ENCODE measurements at places on chromosomes 7 and 10.

DNA sequence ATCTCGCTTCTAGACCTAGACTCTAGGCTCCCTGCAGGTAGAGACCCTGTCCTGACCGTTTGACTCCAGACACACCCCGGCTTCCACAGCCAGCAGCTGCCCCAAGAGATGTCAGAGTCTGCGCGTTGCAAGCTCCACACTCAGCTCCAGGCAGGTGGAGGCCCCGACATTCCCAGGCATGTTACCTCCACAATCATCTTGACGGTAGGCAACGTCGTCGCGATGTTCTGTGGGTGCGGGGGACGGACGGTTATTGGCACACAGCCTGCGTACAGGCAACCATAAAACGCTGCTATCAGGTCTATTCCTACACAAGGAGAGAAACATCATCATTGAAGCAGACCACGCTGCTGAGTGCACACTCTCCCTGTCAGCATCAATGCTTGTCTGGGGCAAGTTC lies 213.2 kb downstream of the ZMYND11 start:
- no peak for DNase-seq

GRCh38 chr7:115676707-115677106 lies 353.9 kb downstream of the TFEC start:
- no peak for DNase-seq

- no peak for DNase-seq
These were observed 52.4 kb upstream of the RHEB start for GRCh38 chr7:151572136-151572535.

GRCh38 chr7:69982197-69982596 lies 383.9 kb downstream of the AUTS2 start:
- DNase-seq: no peak

- no peak for DNase-seq
These were observed 10.4 kb downstream of the PSD start for GRCh38 chr10:102408131-102408727.

DNA sequence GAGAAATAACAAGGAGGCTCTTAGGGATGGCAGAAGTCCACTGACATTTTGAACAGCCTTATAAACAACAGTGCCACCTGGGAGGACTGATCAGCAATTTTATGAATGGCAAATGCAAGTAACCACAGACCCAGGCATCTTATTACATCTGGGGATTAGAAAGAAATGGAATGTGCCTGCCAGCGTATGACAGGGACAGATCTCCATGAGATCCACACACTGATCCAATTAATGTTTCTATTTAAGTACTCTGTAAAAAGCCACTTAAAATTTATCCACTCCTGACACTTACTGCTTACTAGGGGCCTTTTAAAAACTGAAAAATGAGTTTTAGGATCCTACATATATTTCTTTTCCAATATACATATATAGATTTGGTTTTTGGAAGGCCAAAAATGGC lies 28.6 kb downstream of the PARD3 start:
- no peak for DNase-seq

- DNase-seq: no peak
These were observed 34.0 kb downstream of the MXI1 start for GRCh38 chr10:110241407-110241806.

DNA sequence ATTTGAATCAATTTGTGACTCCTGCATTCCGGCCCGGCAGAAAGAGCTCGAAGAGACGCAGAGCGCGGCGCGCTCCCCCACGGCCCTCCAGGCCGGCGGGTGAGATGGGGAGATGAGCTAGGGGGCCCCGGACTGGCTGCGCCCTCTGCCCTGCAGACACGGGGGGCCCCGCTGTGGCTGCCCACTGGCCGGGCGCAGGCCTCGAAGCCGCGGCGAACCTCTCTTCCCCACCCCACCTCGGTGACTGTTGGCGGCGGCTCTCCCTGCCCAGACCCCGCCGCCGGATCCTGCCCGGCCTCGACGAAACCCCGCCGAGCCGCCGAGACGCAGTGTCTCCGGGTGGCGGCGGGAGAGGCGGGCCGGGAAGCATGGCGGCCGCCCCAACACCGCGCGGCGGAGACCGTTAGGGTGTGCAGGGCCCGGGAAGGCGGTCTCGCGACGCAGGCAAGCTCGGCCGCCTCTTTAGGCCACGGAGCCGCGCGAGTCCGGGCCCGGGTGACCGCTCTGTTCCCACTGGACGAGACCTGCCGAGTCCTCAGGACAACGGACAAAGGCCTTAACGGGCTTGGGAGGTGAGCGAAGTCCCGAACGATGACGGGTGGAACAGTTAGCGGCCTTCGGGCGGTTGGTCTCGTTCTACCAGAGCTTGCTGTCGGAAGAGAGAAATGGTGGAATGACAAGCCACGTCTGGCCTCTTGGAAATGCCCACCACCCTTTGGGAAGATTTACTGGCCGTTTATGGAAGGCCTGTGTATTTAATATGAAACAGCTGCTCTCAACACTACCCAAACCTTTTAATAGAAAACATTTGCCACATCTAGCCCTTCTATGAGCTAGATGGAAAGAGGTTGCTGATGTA lies 24.3 kb downstream of the NUP42 start:
- no peak for DNase-seq

DNA sequence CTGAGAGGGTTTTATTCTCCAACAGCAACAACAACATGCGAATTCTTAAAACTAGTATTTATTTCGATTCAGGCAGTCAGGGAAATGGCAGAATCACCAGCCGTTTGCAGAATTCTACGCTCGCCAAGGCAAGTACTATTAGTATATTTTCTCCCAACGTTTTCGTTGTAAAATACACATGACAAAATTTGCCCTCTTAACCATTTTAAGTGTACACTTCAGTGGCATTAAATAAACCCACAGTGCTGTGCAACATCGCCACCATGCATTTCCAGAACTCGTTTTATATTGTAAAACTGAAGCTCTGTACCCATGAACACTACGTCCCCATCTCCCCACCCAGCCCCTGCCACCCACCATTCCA lies 10.8 kb downstream of the EN2 start:
- DNase-seq: no peak

DNA sequence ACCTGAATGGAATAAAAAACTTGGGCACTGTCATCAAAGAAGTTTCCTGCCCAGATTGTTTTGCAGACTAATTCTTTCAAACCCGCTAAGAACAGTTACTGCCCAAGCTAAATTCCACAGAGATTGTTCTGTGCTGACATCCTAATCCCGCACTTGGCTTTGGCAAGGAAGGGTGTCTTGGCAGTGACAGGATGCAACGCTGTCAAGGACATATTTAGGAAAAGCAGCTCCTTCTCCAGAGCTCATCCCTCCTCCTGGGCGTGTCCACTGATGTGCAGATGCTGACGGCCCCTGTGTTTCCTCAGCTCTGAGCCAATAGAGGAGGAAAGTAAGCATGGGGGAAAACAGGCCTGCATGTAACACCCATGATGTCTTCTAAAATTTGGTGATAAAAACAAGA lies 74.2 kb downstream of the EEPD1 start:
- DNase-seq: peak; percentile 70

- DNase-seq: no peak
These were observed 411 bp downstream of the BCCIP start for GRCh38 chr10:125823663-125824251.

DNA sequence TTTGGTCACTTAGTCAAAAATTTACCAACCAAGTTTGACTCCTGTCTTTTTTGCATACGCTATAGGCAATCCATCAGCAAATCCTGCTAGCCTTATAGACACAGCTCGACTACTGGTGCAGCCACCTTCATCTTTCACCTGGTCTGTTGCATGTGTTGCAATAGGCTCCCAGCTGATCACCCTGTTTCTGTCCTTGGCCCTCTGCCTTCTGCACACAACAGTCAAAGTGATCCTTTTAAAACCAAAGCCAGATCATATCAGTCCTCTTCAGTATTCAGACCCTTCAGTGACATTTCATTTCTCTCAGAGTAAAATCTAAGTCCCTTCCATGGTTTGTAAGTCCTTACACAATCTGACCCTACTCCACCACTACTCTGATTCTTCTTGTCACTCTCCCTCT lies 10.9 kb upstream of the CDK6 start:
- DNase-seq: no peak

GRCh38 chr7:35593899-35594298 lies 101.0 kb downstream of the HERPUD2 start:
- no peak for DNase-seq

GRCh38 chr10:21261842-21262294 lies 263.6 kb downstream of the SKIDA1 start:
- no peak for DNase-seq

GRCh38 chr7:50552921-50553320 lies 12.3 kb downstream of the DDC start:
- no peak for DNase-seq

DNA sequence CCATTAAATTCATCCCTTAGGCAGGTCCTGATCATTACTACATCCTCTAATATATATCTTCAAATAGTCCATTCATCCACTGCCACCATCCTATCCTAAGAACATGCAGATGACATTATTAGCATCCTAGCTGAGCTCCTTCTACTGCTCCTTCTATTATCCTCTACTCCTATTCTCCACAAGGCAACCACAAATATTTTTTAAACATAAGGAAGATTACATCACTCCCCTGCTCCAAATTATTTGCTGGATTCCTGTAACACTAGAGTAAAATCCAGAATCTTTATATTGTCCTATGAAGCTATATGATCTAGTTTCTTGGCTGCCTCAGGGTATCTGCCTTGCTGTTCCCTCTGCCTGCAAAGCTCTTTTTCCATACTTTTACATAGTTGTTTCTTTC lies 176.3 kb upstream of the SLC26A5 start:
- DNase-seq: no peak

DNA sequence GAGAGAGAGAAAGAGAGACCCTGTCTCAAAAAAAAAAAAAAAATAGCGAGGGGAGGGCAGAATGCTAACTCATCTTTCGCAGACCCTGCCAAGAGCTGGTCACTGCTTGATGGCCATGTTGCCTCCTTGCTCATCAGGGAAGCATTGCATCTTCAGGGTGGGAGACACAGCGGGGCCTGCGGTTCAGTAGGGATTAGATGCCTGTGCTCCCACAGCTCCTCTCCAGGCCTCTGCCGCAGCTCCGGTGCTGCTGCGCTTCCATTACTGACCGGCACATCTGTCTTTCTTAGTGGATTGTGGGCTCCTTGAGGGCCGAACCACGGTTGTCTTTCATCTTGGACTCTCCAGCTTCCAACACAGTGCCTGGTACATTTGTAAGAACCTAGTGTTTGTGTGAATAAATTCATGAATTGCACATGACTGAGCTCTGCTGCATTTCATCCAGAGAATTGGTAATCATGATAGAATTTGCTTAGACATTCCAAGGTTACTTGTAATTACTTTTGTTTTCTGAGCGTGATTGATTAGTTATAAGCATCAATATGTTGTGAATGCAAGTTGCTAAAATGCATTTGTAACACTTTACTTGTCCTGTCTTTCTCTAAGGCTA lies 16.8 kb downstream of the HK1 start:
- no peak for DNase-seq

DNA sequence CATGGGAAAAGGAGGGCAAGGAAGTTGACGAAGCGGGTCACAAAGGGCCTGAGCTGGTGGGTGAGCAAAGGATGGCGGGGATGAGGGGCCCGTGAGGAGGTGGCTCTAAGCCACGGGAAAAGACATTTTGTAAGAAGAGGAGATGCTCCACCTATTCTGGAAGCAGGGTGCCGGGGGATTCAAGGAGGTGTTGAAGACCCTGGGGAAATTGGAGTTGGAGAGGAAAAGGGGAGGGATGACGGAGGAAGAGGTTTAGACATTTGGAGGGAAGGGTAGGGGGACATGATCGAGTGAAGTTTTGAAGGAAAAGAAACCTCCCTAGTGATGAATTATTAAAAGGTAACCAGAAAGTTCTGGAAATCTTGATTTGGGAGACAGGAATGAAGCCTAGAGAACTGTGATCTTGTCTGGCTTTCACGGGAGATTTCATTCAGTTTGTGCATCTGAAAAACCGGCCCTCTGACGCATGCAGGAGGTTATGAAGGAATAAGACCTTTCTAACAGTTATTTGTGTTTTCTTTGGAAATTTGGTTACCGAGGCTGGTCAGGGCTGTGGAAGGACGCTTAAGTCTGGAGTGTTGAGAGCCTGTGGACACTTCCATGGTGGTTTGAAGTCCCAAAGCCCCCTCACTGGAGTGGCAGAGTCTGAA lies 1.4 kb downstream of the SMO start:
- DNase-seq: no peak

DNA sequence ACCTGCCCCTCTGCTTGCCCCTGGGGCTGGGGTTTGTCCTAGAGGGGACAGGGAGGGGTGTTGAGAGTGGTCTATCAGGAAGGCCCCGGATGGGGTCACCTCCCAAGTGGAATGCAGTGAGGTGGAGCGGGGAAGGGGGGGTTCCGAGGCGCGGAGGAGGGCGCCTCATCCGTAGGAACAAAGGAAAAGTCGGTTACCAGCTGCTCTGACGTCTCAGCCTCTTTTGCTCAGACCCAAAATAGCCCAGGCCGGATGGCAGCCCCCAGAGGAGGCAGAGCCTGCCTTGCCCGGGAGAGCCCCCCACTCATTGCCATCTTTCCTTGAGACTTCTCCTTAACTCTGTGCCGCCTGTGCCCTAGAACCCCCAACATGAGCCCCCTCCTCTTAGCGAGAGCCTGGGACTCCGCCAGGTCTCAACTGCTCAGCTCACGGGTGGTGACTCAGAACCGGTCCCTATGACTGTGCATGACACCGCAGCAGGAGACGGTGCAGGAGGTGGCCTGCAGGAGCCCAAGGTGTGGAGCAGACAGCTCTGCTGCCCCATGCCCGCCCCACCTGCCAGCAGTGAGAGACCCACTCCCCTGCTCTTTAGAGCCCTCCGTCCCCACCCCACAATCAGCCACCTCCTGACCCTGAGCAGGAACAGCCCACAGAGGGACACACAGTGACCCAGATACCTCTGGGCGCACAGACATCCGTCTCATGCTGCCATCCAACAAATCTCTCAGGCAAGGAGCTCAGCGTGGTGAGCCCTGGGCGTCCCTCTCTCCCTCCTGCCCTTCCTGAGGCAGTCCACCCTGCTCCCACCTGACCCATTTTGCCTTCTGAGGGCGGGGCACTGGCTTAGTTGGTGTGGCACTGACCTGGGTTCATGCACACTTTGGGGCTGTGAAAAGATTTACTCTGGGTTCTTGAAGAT lies 13.1 kb downstream of the STX1A start:
- no peak for DNase-seq

- DNase-seq: no peak
These were observed 13.7 kb downstream of the DOCK4 start for GRCh38 chr7:112192236-112193154.

DNA sequence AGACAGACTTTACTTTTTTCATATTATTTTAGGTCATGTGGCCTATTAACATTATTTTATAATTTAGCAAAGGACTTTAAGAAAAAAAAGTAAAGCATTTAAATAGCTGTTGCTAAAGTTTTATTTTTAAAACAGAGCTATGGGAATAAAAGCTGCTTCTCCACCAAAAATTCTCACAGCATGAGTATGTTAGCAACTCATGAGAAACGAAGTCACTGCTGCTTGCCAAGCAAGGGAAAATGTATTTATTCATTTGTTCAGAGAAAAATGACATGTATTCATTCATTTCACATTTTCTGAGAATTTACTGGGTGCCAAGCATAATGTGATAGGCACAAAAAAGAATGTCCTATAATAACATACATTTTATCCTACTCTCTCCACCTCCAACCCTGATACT lies 5.1 kb downstream of the LRRC72 start:
- DNase-seq: no peak

- peak; percentile 21 for DNase-seq
These were observed 115.8 kb downstream of the THSD7A start for GRCh38 chr7:11716185-11716584.

GRCh38 chr10:130037169-130037661 lies 73.1 kb upstream of the EBF3 start:
- no peak for DNase-seq

- no peak for DNase-seq
These were observed 10.2 kb downstream of the APBB1IP start for GRCh38 chr10:26448292-26448691.

GRCh38 chr10:83862723-83863122 lies 276.6 kb upstream of the GHITM start:
- DNase-seq: no peak

- peak; percentile 89 for DNase-seq
These were observed 20.9 kb downstream of the TEX36 start for GRCh38 chr10:125661941-125662515.

Measured in fibroblast of skin of left biceps (primary cell).